Activated naive CD4-positive, alpha-beta T cell treated with anti-CD3 and anti-CD28 coated beads, Interleukin-2, amount 10 ng/mL, durations not matched to agents 5 hours and 36 hours (primary cell): ENCODE measurements at places on chromosomes 12 and 14. TPM values are rescaled to one million over a fixed set of nuclear protein-coding genes. Genes with fewer than 3 reads are reported as not detected.

The GPRC5A gene
- total RNA-seq, result 0.23 TPM

The TMEM119 gene
- 0.53 TPM for total RNA-seq

The HOXC11 gene
- total RNA-seq, result not detected

The SYCP3 gene
- 0.43 TPM for total RNA-seq

The KRT77 gene
- total RNA-seq, result not detected

The ZFYVE26 gene
- 21.2 TPM for total RNA-seq

The MLF2 gene
- total RNA-seq, result 89.9 TPM

The GPRC5D gene
- 0.99 TPM for total RNA-seq

The SLC5A8 gene
- total RNA-seq, result not detected

The NUAK1 gene
- total RNA-seq, result not detected

The NXPH4 gene
- 0.29 TPM for total RNA-seq

The CAPZA3 gene
- not detected for total RNA-seq

The DNAH10 gene
- total RNA-seq, result 0.05 TPM

The POP5 gene
- total RNA-seq, result 55.4 TPM

The EXOC3L4 gene
- not detected for total RNA-seq

The SLC39A2 gene
- total RNA-seq, result not detected

The LRTM2 gene
- total RNA-seq, result not detected

The TEDC1 gene
- 34.2 TPM for total RNA-seq

The LTBR gene
- total RNA-seq, result 0.35 TPM

The NKX2-8 gene
- total RNA-seq, result not detected

The FGF6 gene
- total RNA-seq, result not detected

The TBC1D30 gene
- 0.25 TPM for total RNA-seq

The CEBPE gene
- 1.0 TPM for total RNA-seq

The KRT3 gene
- not detected for total RNA-seq

The APOF gene
- not detected for total RNA-seq

The XPOT gene
- 98.7 TPM for total RNA-seq

The ERP27 gene
- total RNA-seq, result 12.9 TPM

The OR6C2 gene
- total RNA-seq, result not detected

The KCNMB4 gene
- 0.91 TPM for total RNA-seq

The MANSC4 gene
- total RNA-seq, result not detected

The BDKRB1 gene
- not detected for total RNA-seq

The LGR5 gene
- total RNA-seq, result not detected

The ADAM21 gene
- not detected for total RNA-seq

The SLC6A15 gene
- not detected for total RNA-seq

The TBX5 gene
- not detected for total RNA-seq

The ANO4 gene
- not detected for total RNA-seq
